ENCODE measurements at places on chromosomes 12 and 14. TPM values are rescaled to one million over a fixed set of nuclear protein-coding genes. Genes with fewer than 3 reads are reported as not detected.

DNAJC22 gene
- total RNA-seq: 4.7 TPM

HOXC9 gene
- total RNA-seq: 7.5 TPM

A2M gene
- not detected for total RNA-seq

C14orf132 gene
- not detected for total RNA-seq

- no peak for DNase-seq
- peaks cover 19% of the 10 kb centered on the region for H3K4me1 ChIP-seq
Measured at GRCh38 chr14:73717711-73718417, 3.7 kb upstream of the PNMA1 start.

- H3K36me3 ChIP-seq: 0 out of 2 replicates have a peak, but pooled peaks cover 2% of the 10 kb centered on the region
- peak overlapping the region; percentile 65 for H3K4me3 ChIP-seq
- H3K27ac ChIP-seq: no peak overlapping the region
- peaks cover 46% of the 10 kb centered on the region for H3K4me1 ChIP-seq
Measured at GRCh38 chr14:44963775-44964380, 1.9 kb downstream of the TOGARAM1 start.

DNA sequence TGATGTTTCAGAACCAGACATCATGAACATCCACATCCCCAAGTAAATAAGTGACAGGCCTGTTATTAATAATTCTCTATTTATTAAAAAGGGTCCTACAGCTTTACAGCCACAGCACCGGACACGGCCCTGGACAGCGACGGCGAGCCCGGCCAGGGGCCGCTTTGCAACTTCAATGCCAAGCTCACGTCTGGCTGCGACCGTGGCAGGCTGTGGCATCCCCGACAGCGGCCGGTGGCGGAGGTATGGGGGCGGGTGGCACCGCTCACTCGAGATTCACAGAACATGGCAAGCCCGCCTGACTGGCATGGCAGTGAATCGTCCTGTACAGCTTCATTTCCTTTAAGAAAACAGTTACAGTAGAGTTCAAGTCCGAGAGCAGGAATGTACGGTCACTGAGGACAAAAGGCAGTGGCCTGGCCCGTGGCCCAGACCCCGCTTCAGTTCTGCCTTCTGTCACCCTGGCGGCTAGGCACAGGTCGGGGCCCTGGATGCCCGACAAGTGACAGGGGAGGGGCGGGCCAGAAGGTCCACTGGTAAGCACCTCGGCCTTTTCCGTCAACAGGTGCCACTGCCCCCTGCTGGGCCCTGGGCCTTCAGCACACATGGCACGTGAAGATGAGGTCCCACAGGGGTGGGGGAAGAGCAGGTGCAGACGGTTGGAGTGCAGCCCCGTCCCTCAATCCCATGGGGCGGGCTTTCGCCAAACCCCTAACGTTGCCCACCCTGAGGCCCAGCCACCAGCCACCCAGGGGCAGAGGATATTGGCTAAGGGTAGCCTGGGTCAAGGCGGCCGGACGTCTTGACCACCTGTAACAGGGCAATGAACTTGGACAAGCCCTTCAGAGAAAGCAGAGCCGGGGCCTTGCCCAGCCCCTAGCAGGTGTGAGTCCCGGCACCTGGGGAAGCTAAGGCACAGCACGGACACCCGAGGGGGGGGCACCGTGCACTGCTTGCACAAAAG lies 30.3 kb downstream of the HIP1R start:
- H3K36me3 ChIP-seq: peaks cover 15% of the 10 kb centered on the region
- H3K4me1 ChIP-seq: no peaks in the 10 kb centered on the region
- H3K27me3 ChIP-seq: no peaks in the 10 kb centered on the region
- no peak for DNase-seq
- H3K4me3 ChIP-seq: no peak overlapping the region
- no peak overlapping the region for H3K27ac ChIP-seq

GRCh38 chr14:44029933-44030332 lies 477.1 kb downstream of the FSCB start:
- no peak overlapping the region for H3K4me3 ChIP-seq
- H3K36me3 ChIP-seq: no peaks in the 10 kb centered on the region
- no peaks in the 10 kb centered on the region for H3K4me1 ChIP-seq

DNA sequence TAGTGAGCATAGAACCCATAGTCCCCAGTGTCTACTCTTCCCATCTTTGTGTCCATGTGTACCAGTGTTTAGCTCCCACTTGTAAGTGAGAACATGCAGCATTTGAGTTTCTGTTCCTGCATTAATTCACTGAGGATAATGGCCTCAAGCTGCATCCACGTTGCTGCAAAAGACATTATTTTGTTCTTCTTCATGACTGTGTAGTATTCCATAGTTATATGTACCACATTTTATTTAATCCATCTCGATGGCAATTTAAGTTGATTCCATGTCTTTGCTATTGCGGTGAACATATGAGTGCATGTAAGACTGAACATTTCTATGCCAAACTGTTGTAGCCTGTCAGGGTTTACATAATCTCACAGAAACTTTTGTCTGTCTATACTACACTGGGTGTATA lies 237.2 kb downstream of the IPO8 start:
- no peaks in the 10 kb centered on the region for H3K27me3 ChIP-seq
- H3K4me3 ChIP-seq: no peak overlapping the region
- no peaks in the 10 kb centered on the region for H3K36me3 ChIP-seq
- no peak overlapping the region for H3K27ac ChIP-seq
- H3K4me1 ChIP-seq: 0 out of 2 replicates have a peak, but pooled peaks cover 5% of the 10 kb centered on the region
- no peak for DNase-seq

GRCh38 chr12:65666876-65667275 lies 157.4 kb upstream of the HMGA2 start:
- no peaks in the 10 kb centered on the region for H3K27me3 ChIP-seq
- no peaks in the 10 kb centered on the region for H3K36me3 ChIP-seq
- no peaks in the 10 kb centered on the region for H3K4me1 ChIP-seq
- no peak overlapping the region for H3K27ac ChIP-seq
- no peak for DNase-seq
- no peak overlapping the region for H3K4me3 ChIP-seq

DNA sequence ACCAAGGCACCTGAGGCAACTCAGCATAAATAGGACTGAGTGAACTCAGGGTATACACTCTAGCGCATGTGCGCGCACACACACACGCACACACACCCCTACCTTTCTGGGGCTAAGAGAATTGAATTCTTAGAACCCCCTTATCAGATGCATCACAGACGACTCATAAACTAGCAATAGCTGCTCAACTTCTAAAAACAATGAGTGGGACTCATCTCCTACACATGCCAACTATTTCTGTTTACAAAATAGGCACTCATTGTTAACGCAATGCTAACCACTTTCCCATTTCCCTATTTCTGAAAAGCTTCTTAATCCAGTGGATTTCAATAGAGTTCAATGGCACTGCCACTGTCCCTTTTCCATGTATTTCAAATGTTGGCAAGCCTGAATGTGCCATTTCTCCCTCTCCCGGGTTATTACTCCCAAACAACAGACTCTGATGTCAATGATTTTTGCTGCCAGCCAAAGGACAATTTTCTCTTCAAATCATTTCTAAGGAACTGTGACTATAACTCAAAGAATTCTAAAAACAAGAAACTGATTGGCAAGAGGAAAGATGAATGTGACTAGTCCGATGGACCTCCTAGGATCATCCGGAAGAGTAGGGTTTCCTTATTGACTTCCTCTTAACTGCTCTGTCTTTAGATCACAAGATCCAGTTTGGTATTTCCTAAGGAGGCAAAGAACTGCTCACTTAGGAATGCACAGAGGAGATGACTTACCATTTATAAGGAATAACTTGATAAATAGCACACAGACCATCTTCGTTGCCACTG lies 48.8 kb downstream of the SLC38A1 start:
- peak; percentile 97 for DNase-seq
- H3K4me1 ChIP-seq: peaks cover 53% of the 10 kb centered on the region
- H3K27me3 ChIP-seq: no peaks in the 10 kb centered on the region
- peak overlapping the region; percentile 7 for H3K4me3 ChIP-seq

DNA sequence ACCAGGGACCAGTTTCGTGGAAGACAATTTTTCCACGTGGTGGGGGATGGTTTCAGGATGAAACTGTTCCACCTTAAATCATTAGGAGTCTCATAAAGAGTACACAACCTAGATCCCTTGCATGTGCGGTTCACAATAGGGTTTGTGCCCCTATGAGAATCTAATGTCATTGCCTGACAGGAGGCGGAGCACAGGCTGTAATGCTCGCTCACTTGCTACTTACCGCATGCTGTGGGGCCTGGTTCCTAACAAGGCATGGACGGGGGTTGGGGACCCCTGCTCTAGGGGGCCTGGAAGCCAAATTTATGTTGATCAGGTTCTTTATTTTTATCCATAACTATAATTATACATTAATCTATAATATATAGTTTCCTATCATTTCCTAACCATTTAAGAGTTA lies 315.3 kb downstream of the MED13L start:
- peaks cover under 1% of the 10 kb centered on the region for H3K4me1 ChIP-seq
- H3K4me3 ChIP-seq: no peak overlapping the region
- no peak for DNase-seq

GRCh38 chr14:93536945-93537344 lies 106.2 kb downstream of the UNC79 start:
- no peaks in the 10 kb centered on the region for H3K36me3 ChIP-seq
- no peak overlapping the region for H3K27ac ChIP-seq
- no peaks in the 10 kb centered on the region for H3K4me1 ChIP-seq
- no peak overlapping the region for H3K4me3 ChIP-seq

All from PC-9 (cell line).